Testis (tissue), 5 donors: ENCODE measurements at places on chromosomes 3 and 15. TPM values are rescaled to one million over a fixed set of nuclear protein-coding genes. Genes with fewer than 3 reads are reported as not detected.

Gene CPA3
- polyA plus RNA-seq, result 4.6 TPM

Gene ERC2
- polyA plus RNA-seq, result 6.1 TPM

Gene C3orf18
- 14.9 TPM for polyA plus RNA-seq

Gene CCDC54
- 112 TPM for polyA plus RNA-seq
